ENCODE measurements at places on chromosomes 12 and 14. TPM values are rescaled to one million over a fixed set of nuclear protein-coding genes. Genes with fewer than 3 reads are reported as not detected.
A peak's percentile ranks its signal among the peaks of the same experiment; 100 is the strongest.

GRCh38 chr12:19055589-19055988 is 73.9 kb upstream of the PLEKHA5 start:
- no peak for DNase-seq
- no peaks in the 10 kb centered on the region for H3K36me3 ChIP-seq

- H3K4me3 ChIP-seq, result peak within 1 kb of the TSS; percentile 93
- peak within 1 kb of the TSS; percentile 95 for H3K27ac ChIP-seq
- no peaks in the 10 kb centered on the region for H3K36me3 ChIP-seq
- H3K27me3 ChIP-seq, result no peaks in the 10 kb centered on the region
- peak; percentile 97 for DNase-seq
- H3K4me1 ChIP-seq, result peaks cover 95% of the 10 kb centered on the region
Measured at GRCh38 chr14:103528587-103529382, at the start of gene TRMT61A. Gene TRMT61A, plus strand, starts transcription at chr14:103529196. Its CDS starts 783 bp downstream, at chr14:103529979.

TSPAN11 gene
- 3.1 TPM for total RNA-seq

DNA sequence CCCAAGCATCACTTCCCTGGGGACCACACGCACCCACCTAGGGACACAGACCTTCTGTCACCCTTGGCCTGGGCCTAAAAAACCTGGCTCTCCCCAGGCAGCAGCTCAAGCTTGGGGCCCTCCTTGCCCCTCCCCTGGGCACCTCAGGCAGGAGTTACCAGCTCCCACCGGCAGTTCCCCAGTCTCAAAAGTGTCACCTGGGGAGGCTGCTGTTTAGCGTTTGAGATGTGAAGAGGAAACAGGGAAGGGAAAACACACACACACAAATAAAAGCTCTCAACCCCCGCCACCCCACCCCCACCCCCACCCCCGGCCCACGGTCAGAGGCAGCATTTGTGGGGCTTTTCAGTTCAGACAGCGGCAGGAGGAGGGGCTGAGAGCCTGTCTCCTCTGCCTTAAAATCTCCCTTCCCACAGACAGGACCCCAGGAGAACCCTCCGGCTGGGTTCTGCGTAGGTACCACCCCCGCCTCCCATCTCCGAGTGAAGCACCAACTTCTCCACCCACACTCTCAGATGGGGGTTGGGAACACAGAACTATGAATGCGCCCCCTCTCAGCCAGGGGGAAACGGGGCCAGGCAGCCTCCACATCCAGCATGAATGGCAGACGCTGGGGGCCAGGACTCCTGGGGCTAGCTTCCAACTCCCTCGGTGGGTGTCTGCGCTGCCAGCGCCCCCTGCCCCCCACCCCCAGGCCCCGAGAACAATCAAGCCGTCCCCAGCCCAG is 3.0 kb downstream of the NCOR2 start:
- peaks cover 79% of the 10 kb centered on the region for H3K4me1 ChIP-seq
- H3K4me3 ChIP-seq, result peak overlapping the region; percentile 97
- peaks cover 3% of the 10 kb centered on the region for H3K36me3 ChIP-seq
- H3K27me3 ChIP-seq, result no peaks in the 10 kb centered on the region

DNA sequence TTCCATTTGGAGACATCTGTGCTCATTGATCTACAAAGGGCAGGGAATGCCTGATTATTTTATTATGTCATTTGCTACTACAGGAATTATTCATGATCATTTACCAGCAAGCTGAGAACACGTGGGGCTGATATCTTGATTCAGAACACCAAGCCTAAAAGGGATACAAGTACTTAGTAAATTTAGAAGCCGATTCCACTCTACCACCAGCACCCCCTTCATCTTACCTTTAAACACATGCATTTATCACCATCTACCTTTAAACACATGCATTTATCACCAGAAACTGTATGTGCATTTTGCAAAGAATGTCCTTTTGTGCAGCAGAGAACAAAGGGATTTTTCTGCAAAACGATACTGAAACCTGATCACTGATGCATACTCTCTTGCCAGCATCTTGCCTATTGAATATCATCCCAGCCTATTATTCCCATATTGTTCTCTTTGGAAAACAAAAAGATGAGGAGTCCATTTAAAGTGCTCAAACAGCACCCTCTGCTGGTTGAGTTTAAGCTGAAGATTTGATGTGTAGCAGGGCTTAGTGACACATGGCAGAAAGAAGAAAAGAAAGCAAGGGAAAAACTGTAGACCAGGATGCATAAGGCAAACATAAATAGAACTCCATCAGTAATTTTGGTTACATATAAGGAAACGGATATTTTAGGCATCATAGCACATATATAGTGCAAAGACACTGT is 132.6 kb upstream of the PLEKHG7 start:
- H3K27ac ChIP-seq, result no peak overlapping the region
- no peaks in the 10 kb centered on the region for H3K36me3 ChIP-seq
- no peaks in the 10 kb centered on the region for H3K27me3 ChIP-seq
- DNase-seq, result peak; percentile 93

WDHD1 gene
- not detected for total RNA-seq

DUSP16 gene
- total RNA-seq, result 32.0 TPM

C12orf42 gene
- total RNA-seq, result not detected

DNA sequence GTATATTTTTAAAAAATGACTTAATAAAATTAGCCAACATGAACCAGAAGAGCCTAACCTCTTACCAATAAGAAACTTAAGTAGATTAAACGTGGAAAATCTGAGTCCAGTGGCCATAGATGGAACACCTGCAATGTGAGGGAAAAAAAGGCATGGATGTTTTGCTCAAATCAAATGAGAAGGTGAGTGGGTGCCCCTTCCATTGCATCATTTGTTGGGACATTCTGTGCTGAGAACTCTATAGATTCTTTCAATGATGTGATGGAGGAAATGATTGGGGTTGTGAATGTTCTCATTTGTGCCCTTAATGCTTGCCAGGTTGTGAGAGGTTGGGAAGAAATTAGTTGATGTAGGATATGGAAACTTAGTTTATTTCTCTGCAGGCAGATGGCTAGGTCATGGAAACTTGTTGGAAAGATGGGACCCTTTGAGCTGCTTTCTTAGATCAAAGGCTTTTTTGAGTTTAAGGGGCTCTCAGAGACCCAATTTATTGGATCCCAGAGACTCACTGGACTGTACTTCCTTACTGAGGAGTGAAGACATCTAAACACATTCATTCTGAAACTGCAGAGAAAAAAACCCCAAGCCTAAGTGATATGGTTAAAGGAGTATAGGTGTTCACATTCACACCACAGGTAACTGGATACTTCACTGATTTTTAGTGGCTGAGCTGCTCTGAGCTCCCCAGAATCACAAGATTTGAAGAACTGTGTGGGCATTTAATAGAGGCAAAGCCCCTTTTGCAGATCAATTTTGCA is 95.9 kb downstream of the DACT1 start:
- no peaks in the 10 kb centered on the region for H3K27me3 ChIP-seq
- no peak for DNase-seq

GRCh38 chr14:94722397-94722796 is 47.5 kb downstream of the GSC start:
- H3K4me3 ChIP-seq, result no peak overlapping the region
- H3K27me3 ChIP-seq, result no peaks in the 10 kb centered on the region
- no peak overlapping the region for H3K27ac ChIP-seq
- H3K4me1 ChIP-seq, result no peaks in the 10 kb centered on the region
- DNase-seq, result no peak
- H3K36me3 ChIP-seq, result no peaks in the 10 kb centered on the region

- H3K4me3 ChIP-seq, result no peak overlapping the region
- H3K4me1 ChIP-seq, result no peaks in the 10 kb centered on the region
- DNase-seq, result no peak
Measured at GRCh38 chr12:58528271-58528670, 392.0 kb downstream of the LRIG3 start.

- no peak overlapping the region for H3K4me3 ChIP-seq
- H3K36me3 ChIP-seq, result peaks cover 100% of the 10 kb centered on the region
- no peaks in the 10 kb centered on the region for H3K27me3 ChIP-seq
- no peak overlapping the region for H3K27ac ChIP-seq
- no peaks in the 10 kb centered on the region for H3K4me1 ChIP-seq
Measured at GRCh38 chr12:49043856-49044258, 16.7 kb downstream of the KMT2D start.
